ENCODE measurements at places on chromosomes 2 and 18.

DNA sequence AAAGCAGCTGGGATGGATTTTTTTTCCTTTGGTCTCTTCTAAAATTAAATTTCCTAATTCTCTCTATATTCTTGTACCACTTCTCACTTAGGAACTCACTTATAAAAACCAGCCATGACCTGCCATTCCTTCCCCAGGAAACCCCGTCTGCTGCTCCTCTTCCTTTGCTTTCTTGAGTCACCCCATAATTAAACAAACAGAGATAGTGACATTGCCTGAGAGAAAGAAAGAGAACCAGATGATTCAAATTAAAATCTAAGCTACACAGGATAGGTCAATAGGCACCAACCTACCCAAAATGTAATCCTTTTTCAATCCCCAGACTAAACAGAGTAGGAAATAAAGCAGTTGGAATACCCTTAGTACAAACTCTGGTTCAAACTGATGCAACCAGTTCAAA lies 9.7 kb downstream of the STK39 start:
- DNase-seq: no peak

DNA sequence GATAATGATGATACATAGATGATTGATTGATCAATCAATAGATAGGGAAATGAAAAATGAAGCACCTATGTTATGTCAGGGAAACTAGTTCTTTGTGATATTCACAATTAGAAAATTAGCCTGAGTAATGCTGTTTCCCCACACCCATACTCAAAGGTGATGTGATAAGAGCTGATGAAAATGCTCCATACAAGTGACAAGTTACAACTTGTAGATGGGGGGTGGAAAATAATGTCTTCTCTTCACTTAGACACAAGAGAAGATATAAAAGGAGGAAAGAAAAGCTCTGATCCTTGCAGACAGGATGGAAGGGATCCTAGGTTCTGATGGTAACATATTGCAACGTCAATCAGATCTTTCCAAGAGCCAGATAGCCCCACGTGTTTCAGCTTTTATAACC lies 365.9 kb downstream of the AKAIN1 start:
- no peak for DNase-seq

- no peak for DNase-seq
These were observed 307.9 kb downstream of the CLIP4 start for GRCh38 chr2:29423061-29423666.

GRCh38 chr2:62362561-62362960 lies 143.4 kb downstream of the TMEM17 start:
- no peak for DNase-seq

DNA sequence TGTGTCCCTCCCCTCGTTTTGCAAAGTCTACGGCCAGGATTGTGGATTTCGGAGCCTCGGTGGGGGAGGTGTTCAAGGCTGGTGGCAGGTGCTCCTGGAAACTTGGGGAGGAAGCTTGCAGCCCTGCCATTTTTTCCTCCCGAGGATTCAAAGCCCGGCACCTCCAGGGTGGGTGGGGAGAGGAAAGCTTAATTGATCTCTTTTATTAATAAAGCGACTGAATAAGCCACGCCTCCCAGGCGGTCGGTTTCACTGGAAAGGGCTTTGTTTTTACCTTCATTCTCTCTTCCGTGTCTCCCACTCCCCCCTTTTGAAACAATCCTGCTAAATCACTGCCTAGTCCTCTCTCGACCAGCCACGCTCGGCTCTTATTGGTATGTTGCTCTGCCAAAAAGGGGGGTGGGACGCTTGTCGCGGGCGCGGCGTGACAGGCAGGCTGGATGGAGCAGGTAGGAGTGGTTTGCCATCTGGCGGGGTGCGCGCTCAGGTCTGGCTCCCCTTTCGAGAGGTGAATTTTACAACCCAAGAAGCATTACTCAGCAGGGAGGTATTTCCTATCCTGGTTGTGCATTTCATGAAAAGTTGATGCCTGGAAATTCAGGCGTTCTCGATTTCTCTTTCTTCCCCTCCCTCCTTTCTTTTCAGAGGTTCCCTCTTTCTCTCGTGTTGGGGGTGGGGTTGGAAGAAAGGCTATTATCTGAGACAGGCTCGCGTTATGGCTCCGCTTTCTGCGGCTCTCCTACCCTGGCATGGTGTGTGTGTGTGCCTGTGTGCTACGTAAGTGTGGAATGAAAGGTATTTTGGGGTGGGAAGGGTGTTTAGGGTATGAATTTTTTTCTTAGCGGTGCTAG lies 1.4 kb downstream of the NEDD4L start:
- peak; percentile 24 for DNase-seq

DNA sequence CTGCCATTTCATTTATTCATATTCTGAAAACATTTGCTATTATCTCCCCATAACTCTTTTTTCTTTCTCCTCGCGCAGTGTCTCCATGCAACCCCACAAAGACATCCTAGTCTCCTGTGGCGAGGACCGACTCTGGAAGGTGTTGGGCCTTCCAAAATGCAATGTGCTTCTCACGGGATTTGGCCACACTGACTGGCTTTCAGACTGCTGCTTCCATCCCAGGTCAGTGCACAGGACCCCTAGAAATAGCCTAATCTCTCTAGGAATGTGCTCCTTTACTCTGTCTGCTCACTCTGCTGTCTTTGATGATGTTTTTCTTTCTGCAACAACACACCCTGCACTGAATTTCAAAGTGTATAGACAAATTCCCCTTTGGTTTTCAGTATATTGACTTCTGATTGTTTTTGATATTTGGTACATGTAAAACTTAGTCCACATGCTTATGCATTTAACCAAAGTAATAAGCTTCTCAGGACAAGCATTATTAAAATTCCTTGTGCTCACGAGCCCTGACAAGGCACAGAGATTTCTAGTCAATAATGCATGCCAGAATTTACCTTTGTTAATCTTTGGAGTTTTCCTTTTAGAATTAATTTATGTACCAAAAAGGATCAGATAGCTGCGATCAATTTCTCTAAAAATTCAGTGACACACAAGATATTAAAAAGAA lies 548.3 kb upstream of the VWC2L start:
- no peak for DNase-seq

GRCh38 chr18:77550625-77551024 lies 301.0 kb downstream of the GALR1 start:
- DNase-seq: no peak

DNA sequence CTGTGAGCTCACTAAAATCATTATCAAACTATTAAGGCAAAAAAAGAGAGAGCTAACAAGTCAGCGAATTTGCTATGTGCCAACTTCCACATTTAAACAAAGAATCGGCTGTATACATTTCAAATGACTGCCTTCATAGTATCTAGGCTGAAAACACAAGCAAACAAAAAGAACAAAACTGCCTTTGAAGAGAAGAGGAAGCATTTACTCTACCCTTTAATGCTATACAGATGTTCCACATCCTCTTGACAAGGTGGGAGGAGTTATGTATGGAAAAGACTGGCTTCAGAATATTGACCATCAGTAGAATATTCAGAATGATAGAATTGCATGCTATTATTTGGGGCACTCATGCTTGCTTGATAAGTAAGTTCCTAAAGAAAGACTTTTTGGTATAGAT lies 741.7 kb downstream of the PLCL1 start:
- no peak for DNase-seq

- DNase-seq: no peak
These were observed 94.9 kb downstream of the FHOD3 start for GRCh38 chr18:36392164-36392978.

DNA sequence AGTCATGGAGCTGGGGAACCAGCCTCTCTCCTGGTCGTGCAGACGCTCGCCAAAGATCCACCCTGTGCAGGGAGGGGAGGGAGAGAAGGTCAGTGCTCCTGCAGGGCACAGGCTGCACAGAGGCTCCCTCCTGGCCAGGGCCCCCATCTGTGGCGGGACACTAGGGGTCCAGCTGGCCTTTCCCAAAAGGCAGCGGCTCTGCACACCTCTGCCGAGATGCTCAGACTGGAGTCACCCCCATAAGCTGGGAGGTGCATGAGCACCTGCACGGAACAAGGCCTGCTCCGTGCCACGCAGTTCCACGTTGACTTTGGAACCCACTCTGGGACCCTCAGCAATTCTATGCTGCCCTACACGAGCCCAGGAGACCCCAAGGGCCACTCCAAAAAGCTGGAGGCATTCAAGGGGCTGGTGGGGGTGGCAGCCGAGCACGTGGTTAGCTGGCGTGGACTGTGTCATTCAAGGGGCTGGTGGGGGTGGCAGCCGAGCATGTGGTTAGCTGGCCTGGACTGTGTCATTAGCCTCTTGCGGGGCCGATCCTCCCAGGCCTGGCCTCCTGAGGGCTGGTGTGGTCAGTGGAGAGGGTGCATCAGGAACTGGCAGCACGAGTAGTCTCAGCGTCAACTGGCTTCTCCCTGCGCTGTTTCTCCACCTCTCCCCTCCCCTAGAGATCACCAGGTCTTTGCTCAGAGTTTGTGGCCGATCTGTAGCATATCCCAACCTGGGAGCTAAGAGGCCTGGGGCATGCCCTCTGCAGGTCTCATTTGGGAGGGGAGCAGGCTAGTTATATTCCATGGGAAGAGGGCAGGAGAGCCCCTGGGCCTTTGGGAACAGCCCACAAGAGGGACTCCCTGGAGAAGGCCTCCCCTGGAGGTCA lies 9.8 kb downstream of the SNORC start:
- DNase-seq: no peak

- DNase-seq: no peak
These were observed 250.5 kb downstream of the TWIST2 start for GRCh38 chr2:239098288-239098970.

- DNase-seq: no peak
These were observed 387.3 kb upstream of the SYT4 start for GRCh38 chr18:43664487-43665008.

DNA sequence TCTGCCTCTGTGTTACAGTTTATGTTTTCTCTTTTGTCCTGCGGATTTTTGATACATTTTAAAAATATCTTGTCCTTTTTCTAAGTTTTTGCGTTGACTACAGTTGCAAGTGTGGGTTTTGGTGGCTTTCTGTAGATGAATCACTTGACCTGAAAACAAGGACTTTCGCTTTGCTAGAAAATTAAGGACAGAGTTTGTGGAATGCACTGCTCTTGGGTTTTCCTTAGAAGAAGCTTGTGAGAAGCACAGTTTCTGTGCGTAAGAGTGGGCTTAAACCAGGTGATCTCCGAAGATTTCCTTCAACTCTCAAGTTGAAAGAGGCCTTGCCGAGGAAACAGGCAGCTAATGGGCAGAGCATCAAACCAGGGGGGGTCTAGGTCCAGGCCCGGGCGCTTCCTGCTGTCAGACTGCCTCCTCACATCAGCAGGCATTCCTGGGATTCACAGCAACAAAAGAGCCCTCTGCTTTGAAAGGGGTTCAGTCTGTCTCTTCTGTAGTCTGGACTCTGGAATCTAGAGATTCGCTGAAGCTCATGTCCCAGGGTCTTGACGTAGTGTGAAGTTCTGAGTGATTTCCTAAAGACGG lies 17.3 kb downstream of the NCK2 start:
- no peak for DNase-seq

GRCh38 chr2:141711627-141712026 lies 419.2 kb downstream of the LRP1B start:
- DNase-seq: no peak

GRCh38 chr2:219308142-219309101 lies 779 bp downstream of the PTPRN start:
- DNase-seq: no peak

GRCh38 chr2:230717600-230717999 lies 5.0 kb downstream of the CAB39 start:
- no peak for DNase-seq

- DNase-seq: no peak
These were observed 182.8 kb upstream of the MEIS1 start for GRCh38 chr2:66252109-66252508.

- no peak for DNase-seq
These were observed 72.7 kb downstream of the LAMA3 start for GRCh38 chr18:23761941-23762340.

GRCh38 chr2:199131876-199132275 lies 325.9 kb downstream of the SATB2 start:
- no peak for DNase-seq

DNA sequence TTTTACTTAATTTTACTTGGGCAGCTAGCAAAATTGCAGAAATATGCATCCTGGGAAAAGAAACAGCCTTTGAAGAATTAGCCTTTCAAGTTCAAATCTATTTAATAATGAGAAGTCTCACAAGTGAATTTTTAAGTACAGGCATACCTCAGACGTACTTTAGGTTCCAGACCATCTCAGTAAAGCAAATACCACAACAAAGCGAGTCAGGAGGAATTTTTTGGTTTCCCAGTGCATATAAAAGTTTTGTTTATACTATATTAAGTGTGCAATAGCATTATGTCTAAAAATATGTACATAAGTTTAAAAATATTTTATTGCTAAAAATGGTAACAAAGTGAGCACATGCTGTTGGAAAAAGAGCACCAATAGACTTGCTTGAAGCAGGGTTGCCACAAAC lies 50.8 kb upstream of the TWSG1 start:
- no peak for DNase-seq

DNA sequence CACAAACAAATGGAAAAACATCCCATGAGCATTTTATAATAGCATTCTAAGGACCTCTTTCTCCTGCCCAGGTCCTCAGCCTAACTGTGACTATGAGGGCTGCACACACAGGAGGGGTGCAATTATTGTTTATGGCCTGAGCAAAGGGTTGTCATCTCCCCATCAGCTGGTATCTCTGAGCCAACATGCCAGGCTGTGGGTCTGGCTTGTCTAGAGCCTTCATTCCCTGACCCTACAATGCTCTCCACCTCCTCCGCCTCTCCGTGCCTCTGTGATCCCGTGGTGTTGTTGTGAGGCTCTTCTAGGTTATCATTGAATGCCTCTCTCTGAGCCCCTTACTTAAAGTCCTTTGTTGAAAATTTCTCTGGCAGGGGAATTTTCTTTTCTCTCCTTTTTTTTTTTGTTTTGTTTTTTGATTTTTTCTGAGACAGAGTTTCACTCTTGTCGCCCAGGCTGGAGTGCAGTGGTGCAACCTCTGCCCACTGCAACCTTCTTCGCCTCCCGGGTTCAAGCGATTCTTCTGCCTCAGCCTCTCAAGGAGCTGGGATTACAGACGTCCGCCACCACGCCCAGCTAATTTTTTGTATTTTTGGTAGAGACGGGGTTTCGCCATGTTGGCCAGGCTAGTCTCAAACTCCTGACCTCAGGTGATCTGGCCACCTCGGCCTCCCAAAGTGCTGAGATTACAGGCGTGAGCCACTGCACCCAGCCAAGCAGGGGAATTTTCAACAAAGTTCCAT lies 126.4 kb downstream of the SMAD7 start:
- DNase-seq: no peak

- DNase-seq: no peak
These were observed 99.4 kb upstream of the BCL11A start for GRCh38 chr2:60652832-60653340.
